CD4-positive, alpha-beta memory T cell (primary cell): ENCODE measurements at places on chromosomes 5 and 9. TPM values are rescaled to one million over a fixed set of nuclear protein-coding genes. Genes with fewer than 3 reads are reported as not detected.

DNA sequence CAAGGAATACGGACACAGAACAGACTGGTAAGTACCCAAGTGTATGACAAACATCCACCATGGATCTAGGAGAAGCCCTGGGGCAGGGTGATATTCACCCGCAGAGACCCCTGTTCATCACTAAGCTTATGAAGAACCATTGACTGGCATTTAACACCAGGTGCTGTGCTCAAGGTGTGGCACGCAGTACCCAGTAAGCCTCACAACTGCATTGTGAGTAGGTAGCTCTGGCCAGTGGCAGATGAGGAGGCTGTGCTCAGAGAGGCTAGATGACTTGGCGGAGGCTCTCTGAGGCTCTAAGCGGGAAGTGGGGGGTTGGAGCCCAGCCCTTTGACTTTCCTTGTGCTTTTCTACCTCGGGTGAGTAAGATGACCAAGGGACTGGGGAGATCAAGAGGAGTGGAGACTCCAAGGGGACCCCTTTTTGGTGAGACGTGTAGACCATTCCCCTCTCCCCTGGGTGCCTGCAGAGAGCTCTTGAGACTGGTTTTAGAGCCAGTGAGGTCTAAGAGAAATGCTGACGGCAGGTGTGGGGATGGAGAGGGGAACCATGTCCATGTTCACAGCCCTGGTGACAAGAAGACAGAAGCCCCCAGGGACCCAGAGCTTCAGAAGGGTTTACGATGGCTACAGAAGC, 70.8 kb downstream of the IL6ST start:
- DNase-seq: no peak

- no peak for DNase-seq
These were observed 2.9 kb upstream of the PTGER4 start for GRCh38 chr5:40676613-40677343.

DNA sequence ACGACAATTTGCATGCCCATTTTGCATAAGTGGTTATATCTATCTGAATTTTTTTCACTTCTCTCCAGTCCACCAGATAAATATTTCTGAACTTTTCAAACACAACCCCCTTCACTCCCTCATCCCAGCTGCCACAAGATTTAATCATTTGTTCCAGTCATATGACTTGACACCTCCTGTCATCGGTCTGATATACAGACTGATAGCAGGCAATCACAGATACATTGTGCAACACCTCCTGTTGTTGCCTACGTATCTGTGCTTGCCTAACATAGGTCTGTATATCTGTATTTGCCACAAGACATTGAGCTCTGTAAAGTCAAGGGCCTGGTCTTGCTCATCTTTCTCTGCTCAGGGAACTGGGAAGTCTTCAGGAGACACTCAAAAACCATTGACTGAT, 65.6 kb downstream of the GNA14 start:
- DNase-seq: no peak

DNA sequence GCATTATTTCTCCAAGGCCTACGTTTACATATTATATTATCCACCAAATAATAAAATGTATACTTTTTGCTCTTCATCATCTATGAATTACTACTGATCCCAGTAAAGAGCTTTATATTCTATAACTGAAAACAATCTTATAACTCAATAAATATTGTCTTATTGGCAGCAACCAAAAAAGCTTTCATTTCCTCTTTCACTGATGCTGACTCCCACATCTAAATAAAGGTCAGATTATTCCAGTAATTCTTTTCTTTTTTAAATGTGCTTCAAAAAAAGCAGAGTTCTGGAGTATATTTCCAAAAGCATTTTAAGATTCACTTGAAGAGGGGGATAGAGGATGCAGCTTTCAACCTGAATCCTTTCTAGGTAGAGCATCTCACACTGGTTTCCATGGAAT, 75.3 kb upstream of the NR4A3 start:
- no peak for DNase-seq

DNA sequence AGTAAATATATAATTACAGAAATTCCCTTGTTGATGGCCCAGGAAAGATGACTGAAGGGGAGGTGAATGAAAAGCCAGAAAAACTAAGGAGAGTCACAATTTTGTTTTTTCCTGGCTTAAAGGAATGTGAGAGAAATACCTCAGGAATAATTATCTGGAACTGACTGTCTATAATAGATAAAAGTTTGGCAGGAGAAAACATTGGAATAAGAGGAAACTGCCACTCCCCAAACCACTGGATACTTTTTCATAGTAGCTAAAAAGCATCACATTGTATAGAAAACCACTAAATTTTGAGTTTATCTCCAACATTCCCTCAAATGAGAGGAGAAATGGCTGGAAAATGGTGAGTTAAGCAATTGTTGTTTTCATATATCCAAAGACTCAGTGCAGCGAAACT, 326.0 kb downstream of the NPR3 start:
- DNase-seq: no peak

DNA sequence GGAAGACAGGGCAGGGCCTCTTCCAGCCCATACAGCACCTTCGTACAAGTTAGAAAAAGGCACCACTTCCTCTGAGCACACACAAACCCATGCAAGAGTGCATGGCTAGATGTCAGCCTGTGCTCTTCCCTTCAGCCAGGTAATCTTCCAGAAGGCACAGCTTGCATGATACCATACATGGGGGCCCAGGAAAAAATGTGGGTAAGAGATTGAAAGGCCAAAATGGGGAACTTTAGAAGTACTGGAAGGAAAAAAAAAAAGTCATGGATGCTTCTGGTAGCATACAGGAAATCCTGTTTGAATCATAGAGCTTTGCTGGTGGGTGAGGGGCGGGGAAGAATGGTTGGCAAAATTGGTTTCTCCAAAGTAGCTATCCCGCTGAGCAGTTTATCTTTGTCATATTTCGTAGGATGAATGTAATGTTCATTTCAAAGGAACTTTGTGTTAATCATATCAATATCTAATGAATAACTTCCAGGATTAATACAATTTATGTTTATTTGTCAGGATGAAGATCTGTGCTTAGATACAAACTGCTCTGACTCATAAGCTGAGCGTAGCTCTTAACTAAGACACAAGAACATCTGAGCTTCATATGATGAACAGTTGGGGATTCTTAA, 78.2 kb upstream of the MAP3K1 start:
- no peak for DNase-seq

DNA sequence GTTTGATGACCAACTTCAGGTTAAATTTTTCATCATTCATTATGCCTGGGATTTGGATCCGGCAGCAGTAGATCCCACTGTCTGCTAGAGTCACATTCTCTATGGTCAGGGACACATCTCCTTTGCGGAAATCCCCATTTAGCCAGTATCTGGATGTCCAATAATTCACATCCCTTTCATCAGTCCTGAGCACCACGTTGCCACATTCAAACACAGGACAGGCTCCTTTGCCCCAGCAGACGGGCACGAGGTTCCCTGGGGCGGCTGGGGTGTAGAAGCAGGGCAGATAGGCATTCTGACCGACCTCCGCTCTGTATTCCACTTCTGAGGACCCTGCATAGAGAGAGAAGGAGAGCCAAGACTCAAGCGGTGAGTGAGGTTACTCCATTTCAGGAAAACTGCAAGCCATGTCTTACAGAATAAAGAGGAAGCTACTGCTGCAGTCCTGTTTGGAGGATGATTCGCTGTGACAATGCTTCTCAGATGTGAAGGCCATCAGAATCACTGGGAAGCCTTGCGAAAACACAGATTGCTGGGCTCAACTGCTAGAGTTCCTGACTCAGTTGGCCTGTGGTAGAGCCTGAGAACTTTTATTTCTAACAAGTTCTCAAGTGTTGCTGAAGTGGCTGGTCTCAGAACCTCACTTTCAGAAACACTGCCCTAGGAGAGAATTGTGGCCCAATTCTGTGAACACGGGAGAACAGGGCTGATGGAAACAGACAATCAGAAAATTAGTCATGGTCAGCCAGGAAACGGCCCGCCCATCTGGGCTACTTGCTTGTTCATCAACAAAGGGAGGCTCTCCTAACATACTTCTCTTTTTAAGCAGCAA, 2.0 kb downstream of the HAVCR2 start:
- DNase-seq: no peak

DNA sequence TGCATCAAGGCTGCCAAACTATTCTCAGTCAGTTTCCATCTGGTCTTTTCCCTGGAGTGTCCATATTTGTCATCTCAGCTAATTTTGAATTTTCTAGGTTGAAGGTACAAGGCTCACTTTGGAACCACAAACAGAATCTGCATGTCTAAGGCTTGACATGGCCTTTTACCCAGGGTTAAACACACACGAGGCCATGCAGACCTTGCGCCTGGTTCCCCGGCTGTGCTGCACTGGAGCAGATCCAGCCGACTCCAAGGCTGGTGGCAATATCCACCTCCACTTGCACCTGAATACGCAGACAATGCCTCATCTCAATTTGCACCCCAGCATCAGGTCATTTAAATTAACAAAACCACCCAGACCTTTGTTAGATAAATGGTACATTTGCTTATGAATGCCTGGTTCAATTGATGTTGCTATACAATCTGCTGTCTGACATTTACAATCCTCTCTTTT, 276.2 kb downstream of the HSPA4 start:
- no peak for DNase-seq

DNA sequence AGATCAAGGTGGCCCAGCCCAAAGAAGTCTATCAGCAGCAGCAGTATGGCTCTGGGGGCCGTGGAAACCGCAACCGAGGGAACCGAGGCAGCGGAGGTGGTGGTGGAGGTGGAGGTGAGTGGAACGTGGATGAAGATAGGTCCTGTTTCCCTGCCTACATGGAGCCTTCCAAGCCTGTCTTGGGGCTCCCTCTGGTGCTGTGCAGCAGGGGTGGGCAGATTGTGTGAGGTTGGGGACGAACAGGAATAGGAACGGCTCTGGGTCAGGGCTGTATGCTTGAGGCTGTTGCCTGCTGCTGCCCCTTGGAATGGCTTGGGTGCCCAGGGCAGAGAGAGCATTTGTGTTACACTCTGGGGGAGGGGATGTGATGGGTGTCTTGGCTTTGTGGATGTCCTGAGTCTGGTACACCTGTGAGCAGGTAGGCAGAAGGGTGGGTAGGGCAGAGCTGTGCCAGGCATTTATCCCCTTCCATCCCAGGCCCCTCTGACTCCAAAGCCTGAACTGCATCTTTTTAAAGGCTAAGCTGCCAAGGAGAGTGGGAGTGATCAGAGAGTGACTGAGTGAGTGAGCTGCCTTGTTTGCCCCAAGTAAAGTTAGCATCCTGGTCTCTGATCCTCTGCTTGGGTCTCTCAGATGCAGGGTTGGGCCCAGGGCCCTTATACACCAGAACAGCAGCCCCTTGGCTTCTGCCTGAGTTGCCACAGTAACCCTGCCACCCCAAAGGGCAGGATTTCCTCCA, 5.2 kb downstream of the HNRNPAB start:
- no peak for DNase-seq

DNA sequence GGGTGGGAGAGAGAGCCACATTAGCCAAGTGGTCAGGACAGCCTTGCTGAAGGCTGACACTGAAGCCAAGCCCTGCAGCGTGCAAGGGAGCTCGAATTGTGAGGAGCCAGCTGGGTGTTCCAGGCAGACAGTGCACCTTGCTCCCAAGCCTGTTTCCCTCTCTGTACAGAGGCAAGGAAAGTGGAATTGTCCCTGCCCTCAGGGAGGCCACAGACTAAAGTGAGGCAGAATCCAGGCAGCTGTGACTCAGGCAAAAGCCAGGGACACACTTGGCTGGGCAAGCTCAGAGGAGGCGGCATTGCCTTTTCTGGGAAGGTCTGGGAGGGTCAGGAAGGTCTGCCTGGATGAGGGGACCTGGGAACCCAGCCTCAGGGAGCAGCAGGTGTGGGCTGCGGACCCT, 50.2 kb upstream of the LMX1B start:
- DNase-seq: no peak

- DNase-seq: no peak
These were observed 206.4 kb downstream of the AOPEP start for GRCh38 chr9:94932652-94933510.

DNA sequence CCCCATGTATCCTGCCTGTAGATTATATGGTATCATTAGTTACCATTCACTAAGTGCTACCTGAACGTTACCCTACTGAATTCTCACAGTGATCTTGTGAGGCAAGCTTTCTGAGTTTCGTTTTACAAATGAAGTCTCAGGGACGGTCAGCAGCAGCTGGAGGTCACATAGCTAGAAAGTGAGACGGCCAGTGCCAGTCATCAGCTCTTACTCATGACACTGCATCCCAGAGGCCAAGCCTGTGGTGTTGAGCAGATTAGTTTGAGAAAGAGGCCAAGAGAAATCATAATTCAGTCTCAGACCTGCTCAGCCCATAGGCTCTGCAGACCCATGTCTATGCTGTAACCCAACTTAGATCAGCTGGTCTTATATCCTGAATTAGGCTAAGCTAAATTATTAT, 95.7 kb upstream of the EGFLAM start:
- no peak for DNase-seq

The TRPM6 gene
- total RNA-seq: not detected

The ARL10 gene
- total RNA-seq: 17.9 TPM

DNA sequence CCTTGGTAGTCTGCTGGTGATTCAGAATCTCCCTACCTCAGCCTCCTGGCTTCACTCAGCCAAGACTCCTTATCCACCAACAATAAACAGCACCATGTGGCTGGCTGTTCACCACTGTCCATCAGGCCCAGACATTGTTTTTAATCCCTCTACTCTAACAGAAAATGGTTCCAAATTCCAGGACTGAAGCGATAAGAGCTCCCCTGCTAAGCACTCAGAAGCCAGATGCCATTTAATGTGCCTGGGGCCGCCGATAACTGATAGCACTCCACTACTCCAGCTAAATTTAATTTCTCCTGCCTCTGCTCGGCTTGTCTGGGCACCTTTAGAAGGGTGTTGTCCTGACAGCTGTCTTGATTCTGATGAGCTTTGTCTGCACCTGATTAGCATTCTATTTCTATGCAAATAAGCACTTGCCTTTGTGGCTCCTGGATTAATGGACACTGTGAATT, 47.1 kb downstream of the ZNF622 start:
- DNase-seq: no peak

DNA sequence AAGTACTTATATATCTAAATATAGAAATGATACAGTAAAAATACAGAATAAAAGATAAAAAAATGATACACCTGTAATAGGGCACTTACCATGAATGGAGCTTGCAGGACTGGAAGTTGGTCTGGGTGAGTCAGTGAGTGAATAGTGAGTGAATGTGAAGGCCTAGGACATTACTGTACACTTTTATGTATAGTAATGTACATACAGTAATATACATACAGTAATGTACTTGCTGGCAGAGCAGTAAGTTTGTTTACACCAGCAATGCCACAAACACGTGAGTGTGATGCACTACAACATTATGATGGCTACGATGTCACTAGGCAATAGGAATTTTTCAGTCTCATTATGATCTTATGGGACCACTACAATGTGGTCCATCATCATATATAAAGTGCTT, 34.2 kb downstream of the SUSD1 start:
- DNase-seq: no peak

DNA sequence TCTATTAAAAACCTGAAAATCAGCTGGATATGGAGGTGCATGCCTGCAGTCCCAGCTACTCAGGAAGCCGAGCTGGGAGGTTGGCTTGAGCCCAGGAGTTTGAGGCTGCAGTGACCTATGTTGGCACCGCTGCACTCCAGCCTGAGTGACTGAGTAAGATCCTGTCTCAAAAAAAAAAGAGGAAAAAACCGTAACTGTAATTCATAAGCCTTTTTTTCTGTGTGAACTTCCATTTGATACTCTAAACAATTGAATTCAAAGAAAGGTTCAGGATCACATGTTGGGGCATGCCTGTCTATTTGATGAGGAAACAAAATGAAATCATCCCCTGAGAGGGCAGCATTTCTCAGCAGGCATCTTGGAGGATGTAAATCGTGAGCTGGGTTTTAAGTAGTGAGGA, 38.8 kb downstream of the ITGA2 start:
- DNase-seq: no peak

The TAF11L7 gene
- total RNA-seq: not detected
